ENCODE measurements at places on chromosomes 13 and 19. TPM values are rescaled to one million over a fixed set of nuclear protein-coding genes. Genes with fewer than 3 reads are reported as not detected.

DNA sequence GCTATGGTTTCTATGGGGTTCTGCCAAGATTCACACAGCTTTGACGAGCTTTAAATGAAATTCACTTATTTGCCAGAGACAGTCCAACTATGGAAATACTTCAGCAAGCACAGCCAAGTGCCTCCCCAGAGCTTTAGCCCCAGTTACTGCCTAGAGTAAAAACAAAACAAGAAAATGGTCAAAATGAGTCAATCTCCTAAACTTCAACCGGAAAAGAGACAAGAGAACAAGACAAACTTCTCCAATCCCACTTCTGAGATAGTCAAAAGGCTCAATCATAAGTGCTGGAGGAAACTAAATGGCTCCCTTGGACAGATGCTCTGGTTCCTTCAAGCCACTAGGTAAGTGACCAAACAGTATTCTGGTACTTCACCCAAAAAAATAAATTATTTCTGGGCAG is 65.8 kb downstream of the KATNAL1 start:
- no peaks in the 10 kb centered on the region for H3K27me3 ChIP-seq
- no peak overlapping the region for H3K4me3 ChIP-seq
- peaks cover 14% of the 10 kb centered on the region for H3K36me3 ChIP-seq
- no peak for DNase-seq

- H3K4me1 ChIP-seq = no peaks in the 10 kb centered on the region
- H3K36me3 ChIP-seq = no peaks in the 10 kb centered on the region
- no peaks in the 10 kb centered on the region for H3K27me3 ChIP-seq
- no peak overlapping the region for H3K4me3 ChIP-seq
- no peak for DNase-seq
- no peak overlapping the region for H3K27ac ChIP-seq
These were observed 223.4 kb upstream of the HTR2A start for GRCh38 chr13:47120282-47120681.

GRCh38 chr13:71018995-71019394 is 848.0 kb downstream of the DACH1 start:
- no peaks in the 10 kb centered on the region for H3K27me3 ChIP-seq
- no peaks in the 10 kb centered on the region for H3K4me1 ChIP-seq
- no peaks in the 10 kb centered on the region for H3K36me3 ChIP-seq
- H3K4me3 ChIP-seq = no peak overlapping the region
- no peak for DNase-seq

GRCh38 chr19:44112802-44113137 is 429 bp upstream of the ZNF225 start:
- H3K36me3 ChIP-seq = peaks cover 42% of the 10 kb centered on the region
- peak overlapping the region; percentile 98 for H3K4me3 ChIP-seq
- H3K27me3 ChIP-seq = no peaks in the 10 kb centered on the region
- H3K27ac ChIP-seq = peak overlapping the region; percentile 70
- no peaks in the 10 kb centered on the region for H3K4me1 ChIP-seq
- DNase-seq = no peak

NOVA2 gene
- total RNA-seq = 8.8 TPM

ZNF71 gene
- 7.2 TPM for total RNA-seq

FBXW9 gene
- total RNA-seq = 10.8 TPM

All from H9 (cell line).